ENCODE measurements at places on chromosomes 13 and 19.

GRCh38 chr19:2923510-2923909 lies 21.3 kb downstream of the ZNF77 start:
- no peak for DNase-seq

DNA sequence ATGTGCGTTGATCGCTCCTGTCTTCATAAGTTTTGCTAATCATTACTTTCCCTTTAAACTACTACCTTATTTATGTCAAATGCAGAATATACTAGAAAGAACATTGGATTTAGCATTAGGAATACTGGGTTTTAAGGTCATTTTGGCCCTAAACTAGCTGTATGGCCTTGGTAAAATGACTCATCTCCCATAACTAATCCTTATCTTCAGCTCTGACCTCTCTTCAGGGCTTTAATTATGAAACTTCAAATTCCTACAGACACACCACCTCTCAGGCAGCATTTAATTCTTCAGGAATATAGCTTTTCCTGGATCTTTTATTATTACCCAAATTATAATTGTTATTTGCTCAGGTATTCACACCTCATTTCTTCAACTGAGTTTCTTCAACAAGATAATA lies 121.2 kb downstream of the STARD13 start:
- DNase-seq = no peak

GRCh38 chr19:49316284-49316683 lies 8.7 kb downstream of the SLC6A16 start:
- no peak for DNase-seq

- no peak for DNase-seq
These were observed 635.3 kb downstream of the UQCRFS1 start for GRCh38 chr19:28577666-28578065.

GRCh38 chr19:2214251-2214650 lies 21.9 kb downstream of the PLEKHJ1 start:
- DNase-seq = no peak
